ENCODE measurements at places on chromosomes 3 and 15.

GRCh38 chr3:140763532-140763931 is 85.7 kb downstream of the TRIM42 start:
- no peak for DNase-seq

DNA sequence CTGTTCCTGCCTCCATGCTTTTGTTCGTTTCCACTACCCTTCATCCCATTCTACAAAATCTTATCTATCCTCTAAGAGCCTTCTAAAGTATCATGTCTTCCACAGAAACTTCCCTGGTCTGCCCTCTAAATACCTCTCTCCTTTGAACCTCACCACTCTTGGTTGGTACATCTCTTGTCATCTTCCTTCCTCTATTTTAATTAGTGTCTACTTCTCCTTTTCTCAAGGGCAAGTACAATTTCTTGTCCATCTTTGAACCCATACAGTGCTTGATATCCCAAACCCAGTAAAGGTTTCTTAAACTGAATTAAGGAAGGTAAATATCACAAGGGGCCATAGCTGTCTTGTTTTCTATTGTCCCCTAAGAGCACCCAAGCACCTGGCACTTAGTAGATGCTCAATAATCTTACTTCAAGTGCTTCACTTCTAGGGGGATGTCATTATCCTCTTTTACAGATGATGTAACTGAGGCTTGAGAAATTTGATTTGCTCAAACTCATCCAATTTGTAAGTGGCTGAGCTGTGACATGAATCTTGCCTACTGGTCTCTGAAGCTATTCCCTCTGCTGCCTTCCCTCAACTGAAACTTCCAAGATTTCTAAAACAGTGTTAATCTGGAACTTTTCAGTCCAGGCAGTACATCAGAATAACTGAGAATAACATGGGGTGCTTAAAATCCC is 2.6 kb upstream of the DAPK2 start:
- no peak for DNase-seq

DNA sequence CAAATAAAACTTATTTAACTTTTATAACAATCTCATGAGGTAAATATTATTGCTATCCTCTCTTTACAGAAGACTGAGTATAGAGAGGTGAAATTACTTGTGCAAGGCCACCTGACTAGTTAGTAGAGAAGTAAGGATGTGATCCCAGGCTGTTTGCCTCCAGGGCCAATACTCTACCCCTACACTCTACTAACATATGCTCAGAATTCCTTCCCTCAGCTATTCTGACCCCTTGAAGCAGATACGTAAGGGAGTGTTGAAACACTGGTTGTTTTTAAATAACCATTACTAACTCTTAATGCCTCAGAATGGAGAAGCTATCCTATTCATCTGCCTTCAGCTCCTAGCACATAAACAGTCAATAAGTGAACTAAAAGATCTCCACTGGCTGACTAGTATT is 24.1 kb downstream of the CSTA start:
- DNase-seq, result no peak

- DNase-seq, result no peak
Observed at GRCh38 chr3:38111201-38111600, 25.7 kb downstream of the ACAA1 start.

GRCh38 chr3:143977341-143978262 is 6.0 kb downstream of the DIPK2A start:
- DNase-seq, result peak; percentile 50

GRCh38 chr3:125433091-125433534 is 58.0 kb upstream of the ZNF148 start:
- DNase-seq, result no peak

GRCh38 chr15:83602021-83602420 is 51.9 kb upstream of the ADAMTSL3 start:
- no peak for DNase-seq

- no peak for DNase-seq
Observed at GRCh38 chr15:88612186-88612796, 8.8 kb upstream of the AEN start.

DNA sequence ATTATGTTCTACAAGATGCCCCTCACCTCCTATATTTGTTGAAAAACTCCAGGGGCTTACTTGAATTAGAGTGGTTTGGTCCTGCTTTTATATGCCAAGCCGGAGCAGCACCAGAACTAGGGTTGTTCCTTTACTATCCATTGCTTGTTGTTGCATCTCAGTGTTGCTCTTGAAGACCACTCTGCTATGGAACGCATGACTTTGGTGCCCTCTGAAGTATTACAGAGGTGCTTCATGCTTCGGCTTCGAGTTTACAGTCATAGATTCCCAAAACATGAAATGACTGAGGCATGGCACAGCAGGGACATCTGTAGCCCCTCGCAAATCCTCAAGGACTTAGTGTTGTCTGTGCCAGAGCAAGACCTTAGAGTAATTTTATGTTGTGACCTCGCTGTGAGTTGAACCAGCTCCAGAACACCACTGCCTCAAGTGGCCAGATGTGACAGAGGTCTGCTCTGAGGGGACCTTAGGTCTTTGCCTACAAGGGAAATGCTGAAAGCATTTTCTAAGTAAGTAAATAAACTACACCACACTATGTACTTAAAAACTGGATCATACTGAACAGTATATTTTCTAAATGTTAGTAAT is 67.2 kb upstream of the SIAH2 start:
- no peak for DNase-seq

DNA sequence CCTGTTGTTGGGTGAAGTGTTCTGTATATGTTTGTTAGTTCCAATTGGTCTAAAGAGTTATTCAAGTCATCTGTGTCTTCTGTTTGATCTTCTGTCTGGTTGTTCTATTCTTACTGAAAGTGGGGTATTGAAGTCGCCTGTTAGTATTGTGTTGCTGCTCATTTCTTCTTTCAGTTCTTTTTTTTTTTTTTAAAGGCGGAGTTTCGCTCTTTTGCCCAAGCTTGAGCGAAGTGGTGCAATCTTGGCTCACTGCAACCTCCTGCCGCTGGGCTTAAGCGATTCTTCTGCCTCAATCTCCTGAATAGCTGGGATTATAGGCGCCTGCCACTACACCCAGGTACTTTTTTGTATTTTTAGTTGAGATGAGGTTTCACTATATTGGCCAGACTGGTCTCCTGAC is 23.5 kb downstream of the PFN2 start:
- DNase-seq, result no peak

DNA sequence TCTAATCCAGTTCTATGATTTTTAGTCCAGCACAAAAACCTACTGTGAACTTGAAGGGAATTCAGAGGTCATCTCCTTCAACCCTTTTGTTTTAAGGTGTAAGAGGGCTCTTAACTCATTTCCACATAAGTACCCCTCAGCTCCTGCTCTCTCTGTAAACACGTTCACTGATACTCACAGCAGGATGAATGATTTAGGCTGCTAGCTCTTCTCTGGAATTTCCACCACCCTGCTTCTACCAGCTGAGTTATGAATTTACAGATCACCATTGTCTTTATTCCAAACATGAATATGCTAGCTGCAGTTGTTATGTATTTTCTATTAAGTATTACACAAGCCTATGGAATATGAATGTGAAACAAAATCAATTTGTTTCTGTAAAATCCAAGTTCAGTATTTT is 101.3 kb upstream of the NANOGP8 start:
- no peak for DNase-seq

DNA sequence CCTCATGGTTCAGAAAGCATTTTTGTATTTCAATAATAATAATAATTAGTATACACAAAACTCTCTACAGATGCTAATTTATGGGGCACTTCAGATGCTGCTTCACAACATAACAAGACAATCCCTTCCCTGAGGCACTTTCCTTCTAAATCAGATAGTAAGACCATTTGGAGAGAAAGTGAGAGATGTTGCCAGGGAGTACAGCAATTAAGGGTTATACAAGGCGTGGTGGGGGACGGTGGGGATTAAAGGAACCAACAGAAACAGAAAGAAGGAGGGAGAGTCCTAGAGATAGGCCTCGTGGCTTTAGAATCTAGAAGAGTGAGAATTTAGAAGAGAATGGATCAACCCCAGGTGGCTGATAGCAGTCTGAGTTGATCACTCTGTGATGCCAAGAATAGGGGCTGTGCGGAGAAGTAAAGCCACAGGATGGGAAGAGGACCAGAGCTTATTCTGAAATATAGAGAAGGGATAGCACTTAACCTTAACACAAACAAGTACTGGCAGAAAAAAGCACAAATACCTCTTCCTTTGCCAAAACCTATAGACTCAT is 76.9 kb downstream of the ETFA start:
- DNase-seq, result no peak

DNA sequence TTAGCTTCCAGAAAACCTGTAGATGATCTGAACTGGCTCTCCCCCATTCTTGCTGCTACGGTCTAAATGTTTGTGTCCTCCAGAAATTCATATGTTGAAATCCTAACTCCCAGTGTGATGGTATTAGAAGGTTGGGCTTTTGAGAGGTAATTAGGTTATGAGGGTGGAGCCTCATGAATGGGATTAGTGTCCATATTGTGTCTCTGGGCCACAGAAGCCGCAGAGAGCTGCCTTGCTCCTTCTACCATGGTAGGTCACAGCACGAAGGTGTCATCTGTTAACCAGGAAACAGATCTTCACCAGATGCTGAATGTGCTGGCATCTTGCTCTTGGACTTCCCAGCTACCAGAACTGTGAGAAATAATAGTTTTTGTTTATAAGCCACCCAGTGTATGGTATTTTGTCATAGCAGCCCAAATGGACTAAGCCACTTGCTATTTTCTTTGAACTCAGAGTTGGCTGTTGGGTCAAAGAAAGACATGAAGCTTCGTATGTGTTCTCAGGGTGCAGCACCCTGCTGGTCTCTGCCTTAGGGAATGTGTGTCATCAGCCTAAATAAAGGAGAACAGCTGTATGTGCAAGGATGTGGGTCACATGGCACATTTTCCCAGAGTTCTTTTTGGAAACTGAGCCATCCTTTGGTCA is 317.5 kb upstream of the SLCO3A1 start:
- DNase-seq, result no peak

DNA sequence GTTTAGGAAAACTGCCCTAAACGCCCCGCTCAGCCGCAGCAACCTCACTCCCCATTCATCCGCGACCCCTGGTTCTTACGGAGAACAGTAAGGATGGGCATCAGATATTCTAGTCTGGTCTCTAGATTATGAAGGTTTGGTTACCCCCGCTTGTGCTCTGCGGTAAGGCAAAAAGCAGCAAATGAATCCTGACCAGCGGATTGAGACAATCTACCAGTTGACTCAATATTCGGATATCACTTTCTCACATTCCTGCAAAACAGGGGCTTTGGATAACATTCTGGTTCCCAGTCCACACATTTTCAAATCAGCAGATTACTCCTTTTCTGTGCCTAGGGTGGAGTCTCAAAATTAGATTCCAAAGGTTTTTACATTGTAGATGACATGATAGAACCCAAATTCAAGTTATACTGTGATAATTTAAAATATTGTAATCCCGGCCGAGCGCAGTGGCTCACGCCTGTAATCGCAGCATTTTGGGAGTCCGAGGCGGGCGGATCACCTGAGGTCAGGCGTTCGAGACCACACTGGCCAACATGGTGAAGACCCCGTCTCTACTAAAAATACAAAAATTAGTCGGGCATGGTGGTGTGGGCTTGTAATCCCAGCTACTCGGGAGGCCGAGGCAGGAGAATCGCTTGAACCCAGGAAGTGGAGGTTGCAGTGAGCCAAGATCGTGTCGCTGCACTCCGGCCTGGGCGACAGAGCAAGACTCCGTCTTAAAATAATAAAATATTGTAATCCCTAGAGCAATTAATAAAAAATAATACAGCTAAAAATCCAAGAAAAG is 1.1 kb upstream of the CYFIP1 start:
- no peak for DNase-seq

GRCh38 chr3:62036726-62037125 is 336.6 kb downstream of the FEZF2 start:
- DNase-seq, result no peak

DNA sequence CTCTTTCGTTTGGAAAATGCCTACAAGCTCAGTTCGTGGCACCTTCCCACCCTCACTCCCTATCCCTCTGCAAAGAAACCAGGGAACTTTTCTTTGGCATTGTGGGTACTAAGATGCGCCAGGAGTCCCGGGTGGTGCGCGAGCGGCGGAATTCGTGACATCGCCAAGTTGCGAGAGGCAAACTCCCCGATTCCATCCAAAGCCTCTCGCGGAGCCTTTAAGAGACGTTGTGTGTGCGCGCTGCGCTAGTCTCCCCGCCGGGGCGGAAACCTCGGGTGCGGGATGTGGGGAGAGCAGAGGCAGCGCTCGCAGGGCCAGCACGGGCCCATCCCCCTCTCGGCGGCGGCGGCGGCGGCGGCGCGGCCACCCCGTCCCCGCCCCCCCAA is 443 bp upstream of the NR2F2 start:
- peak; percentile 87 for DNase-seq

DNA sequence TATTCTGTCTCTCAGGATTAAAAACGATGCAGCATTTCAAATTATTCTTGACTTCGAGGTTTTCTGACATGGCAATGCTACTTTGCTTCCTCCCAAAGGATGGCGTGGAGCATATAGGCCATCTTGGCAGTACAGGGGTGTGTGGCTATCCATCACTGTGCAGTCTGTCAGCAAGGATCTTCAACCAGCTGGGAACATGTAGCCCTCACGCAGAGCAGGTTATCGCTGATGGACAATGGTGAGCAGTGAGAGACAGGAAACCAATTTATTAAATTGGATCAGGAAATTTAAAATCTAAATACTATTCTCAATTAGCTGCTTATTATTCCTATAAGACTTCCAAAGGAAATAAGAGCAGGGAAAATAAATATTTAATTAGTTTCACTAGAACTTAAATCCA is 615.3 kb downstream of the OTOL1 start:
- DNase-seq, result no peak

- no peak for DNase-seq
Observed at GRCh38 chr3:150968341-150969035, 4.0 kb downstream of the CLRN1 start.

DNA sequence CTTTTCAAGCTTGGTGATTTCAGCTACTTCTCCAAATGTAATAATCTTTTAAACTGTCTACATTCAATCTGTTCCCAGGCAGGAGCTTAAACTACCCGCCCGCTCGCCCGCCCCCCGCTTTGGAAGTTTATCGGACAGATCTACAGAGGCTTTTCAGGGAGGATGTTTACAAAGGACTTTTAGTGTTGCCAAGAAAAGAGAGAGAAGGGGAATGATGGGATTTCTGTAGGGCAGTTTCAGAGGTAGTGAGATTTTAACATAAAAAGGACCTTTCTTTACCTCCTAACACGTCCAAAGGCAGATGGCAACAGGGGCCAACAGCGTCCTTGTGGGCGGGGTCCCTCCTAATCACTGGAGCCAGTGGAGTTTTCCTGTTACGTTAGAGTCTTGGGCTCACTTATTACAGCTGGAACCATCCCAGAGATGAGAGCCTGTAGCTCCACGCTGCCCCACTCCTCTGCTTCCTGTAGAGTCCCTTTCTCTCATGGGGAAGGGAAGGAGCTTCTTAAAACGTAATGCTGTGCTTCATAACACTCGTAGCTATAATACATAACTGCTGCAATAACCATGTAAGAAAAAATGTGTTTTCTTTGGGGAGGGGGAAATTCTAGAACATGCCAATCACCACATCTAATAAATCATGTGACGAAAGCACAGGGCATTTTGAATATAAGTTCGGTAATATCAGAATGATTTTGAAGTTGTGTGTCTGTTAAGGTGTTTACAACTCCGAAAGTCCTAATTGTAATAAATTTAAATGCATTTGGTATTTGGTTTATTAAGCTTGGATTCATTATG is 30.9 kb downstream of the HES1 start:
- DNase-seq, result no peak

- DNase-seq, result no peak
Observed at GRCh38 chr15:37783290-37783689, 151.2 kb upstream of the TMCO5A start.
